ENCODE measurements at places on chromosomes 3 and 15.

GRCh38 chr3:100913870-100914648, 79.2 kb downstream of the ABI3BP start:
- no peak for DNase-seq

- DNase-seq: no peak
Measured at GRCh38 chr15:73800662-73801345, 47.7 kb upstream of the INSYN1 start.

- no peak for DNase-seq
Measured at GRCh38 chr3:80677796-80678195, 910.0 kb upstream of the ROBO1 start.

DNA sequence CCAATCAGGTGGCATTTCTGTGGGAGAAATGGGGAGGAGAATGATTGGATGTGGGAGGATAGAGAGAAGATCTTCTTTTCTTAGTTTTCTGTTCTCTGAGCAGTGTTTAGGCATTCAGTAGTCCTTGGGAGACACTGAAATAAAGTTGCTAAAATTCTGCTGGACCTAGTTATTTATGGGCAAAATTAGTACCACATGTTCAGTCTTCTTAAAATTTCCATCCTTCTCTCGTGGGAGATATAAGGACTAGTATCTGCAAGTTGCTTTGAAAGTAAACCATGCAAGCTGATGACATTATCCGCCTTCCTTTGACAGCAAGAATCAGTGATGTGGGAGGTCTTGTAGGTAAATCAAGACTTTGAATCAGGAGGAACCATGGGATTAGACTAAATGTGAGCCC, 19.9 kb upstream of the CHST2 start:
- no peak for DNase-seq

DNA sequence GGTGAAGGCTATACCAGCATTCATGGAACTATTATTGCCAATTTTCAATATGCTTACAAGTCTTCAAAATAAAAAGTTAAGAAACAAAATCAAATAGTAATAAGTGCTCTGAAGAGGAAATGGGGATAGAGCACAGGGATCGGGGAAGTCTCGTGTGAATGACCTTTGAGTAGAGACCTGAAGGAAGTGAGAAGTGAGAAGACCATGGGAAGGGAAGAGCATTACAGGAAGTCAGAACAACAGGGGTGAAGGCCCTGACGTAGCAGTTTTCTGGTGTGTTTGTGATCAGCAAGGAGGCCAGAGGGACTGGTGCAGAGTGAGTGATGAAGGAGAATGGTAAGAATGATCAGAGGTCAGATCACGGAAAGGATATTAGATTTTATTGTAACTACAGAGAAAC, 48.1 kb downstream of the STAC start:
- no peak for DNase-seq

DNA sequence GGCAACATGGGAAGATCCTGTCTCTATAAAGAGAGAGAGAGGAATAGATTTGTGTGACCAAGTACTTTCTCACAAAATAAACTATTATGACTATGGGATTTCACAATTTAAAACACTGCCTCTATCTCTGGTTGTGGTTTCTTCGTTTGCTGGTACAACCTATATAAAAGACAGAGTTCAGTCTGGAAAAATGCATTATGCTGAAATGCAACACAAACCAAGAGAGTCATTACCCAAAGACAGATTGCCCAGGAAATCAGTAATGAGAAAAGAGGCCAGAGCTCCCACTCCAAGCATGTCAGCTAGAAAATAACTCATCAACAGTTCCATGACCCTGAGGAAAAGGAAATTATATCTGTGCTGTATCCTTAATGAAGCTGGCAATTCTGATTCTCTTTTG, 23.2 kb downstream of the GPR176 start:
- no peak for DNase-seq

- DNase-seq: no peak
Measured at GRCh38 chr3:113038328-113038727, 47.5 kb downstream of the GTPBP8 start.

- no peak for DNase-seq
Measured at GRCh38 chr3:45345846-45346580, 42.4 kb upstream of the LARS2 start.

DNA sequence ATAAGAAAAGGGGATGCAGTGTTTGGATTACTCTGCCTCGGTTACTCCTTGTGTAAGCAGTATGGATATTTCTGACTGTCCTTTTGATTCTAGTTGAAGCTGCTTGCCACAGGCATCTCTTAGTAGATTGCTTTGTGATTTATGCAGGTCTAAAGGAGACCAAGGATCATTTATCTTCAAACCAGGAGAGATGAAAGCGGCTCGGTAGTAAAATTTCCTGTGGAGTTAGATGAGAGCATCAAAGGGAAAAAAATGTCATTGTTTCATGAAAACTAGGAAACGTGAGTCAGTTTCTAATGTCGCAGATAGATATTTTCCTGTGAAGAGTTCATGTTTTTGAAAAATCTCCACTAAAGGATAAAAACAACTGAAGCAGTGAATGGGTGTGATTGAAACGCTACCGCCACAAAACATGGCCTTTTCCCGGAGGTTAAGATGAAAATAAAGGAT, 254.0 kb upstream of the TBL1XR1 start:
- DNase-seq: no peak

DNA sequence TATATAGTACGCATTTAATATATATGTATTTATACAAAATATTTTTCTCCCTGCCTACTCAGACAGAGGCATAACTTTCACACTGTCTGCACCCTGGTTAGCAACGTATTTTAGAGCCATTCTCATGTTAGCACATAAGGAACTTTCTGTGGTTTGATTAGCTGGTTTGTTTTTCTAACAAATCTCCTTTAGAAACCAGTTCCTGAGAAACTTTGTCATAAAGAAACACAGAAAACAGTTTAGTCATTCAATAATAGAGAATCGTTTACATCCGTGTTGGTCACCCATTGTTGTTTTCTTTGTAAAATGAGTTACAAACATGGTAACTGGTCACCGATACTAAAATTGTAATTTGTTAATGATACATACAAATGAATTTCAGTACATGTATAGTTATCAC, 5.9 kb upstream of the NGRN start:
- no peak for DNase-seq

- peak; percentile 39 for DNase-seq
Measured at GRCh38 chr3:183385698-183386613, 42.5 kb downstream of the MCF2L2 start.

DNA sequence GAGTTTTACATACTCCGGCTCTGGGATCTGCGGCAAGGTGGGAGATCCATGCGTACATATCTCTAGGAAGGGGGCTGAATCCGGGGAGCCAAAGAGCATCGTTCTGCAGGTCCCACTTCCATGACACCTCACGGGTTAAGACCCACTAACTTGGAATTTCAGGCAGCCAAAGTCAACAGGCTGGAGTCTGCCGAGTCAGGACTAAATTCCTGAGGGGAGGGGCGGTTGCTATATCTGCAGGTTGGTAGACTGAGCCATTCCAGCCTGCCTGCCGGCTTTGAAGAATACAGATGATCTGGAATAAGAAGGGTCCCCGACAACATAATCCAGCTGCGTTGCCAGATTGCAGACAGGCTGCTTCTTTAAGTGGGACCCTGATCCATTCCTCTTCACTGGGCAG, 65.4 kb upstream of the PEX5L start:
- no peak for DNase-seq

DNA sequence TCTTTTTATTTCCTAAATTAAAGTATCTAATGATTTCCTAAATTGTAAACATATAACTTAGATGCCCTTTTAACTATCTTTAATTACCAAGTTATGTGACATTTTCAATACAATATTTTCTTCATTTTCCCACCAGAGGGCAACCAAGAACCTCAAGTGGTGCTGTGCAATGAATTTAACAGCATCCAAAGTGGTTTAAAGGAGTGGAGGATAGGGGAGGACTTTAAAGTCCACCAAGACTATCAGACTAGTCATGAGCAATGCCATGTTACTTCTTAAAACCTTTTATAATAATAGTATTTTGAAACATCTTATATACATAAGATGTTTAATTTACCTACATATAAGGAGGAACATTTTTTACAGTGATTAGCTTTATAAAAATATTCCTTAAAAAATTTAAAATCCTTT, 74.4 kb downstream of the DLG1 start:
- DNase-seq: no peak

- no peak for DNase-seq
Measured at GRCh38 chr3:147521646-147522045, 112.5 kb downstream of the ZIC1 start.

- DNase-seq: no peak
Measured at GRCh38 chr3:65975032-65975431, 63.7 kb downstream of the MAGI1 start.

DNA sequence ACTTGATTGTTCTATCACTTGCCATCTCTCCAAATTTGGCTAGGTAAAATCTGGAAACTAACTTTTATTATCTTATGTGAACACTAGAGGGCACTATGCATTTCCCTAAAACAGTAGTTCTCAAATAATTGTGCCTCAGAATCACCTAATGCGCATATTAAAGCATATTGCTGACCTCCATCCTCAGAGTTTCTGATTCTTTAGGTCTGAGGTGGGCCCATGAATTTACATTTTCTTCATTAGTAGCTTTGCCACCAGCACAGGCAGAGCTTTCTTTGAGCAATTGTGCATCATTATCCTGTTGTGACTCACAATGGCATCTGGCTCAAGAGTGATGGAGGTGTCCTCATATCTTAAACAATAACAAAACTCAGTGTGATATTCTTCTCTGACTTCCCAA, 17.5 kb upstream of the BCHE start:
- DNase-seq: no peak

DNA sequence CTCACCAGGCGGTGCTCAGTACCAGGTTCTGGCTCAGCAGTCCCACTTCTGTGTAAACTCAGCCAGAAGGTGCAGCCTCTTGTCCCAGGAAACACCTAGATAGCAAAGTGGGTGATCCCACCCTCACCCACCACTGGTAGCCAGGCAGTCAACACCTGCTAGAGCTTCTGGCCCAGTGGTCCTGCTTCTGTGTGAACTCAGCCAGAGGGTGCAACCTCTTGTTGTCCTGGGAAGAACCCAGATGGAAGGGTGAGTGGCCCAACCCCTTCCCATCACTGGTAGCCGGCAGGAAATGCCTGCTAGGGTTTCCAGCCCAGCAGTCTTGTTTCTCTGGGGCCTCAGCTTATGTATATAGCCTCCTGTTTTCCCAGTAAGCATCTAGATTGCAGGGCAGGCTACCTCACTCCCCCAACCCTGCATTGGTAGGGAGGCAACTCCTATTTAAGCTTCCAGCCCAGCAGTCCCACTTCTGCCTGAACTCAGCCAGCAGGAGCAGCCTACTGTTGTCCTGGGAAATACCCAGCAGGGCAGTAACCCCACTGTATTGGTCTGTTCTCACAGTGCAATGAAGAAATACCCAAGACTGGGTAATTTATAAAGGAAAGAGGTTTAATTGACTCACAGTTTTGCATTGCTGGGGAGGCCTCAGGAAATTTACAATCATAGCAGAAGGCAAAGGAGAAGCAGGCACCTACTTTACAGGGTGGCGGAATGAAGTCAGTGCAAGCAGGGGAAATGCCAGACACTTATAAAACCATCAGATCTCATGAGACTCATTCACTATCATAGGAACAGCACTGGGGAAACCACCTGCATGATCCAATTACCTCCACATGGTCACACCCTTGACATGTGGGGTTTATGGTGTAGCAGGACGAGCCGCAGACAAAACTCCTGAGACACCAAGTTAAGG, 110.6 kb downstream of the DTWD1 start:
- no peak for DNase-seq

DNA sequence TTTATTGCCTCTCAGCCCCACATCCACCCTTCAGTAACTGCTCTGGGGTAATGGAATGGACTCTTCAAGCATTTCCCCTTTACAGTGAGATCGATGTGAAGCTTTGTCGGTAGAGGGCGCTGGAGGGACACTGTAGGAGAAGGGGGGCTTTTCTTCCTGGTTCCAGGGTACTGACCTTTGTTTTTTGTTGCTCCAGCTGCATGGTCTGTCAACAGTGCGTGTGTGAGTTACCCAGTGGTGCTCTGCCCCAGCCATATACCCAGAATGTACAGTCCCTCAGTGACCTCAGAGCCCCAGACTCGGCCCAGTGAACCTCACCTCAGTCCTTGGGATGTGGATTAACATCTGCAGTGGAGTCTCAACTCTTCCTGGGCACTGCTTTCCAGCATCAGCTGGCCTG, 180.3 kb upstream of the TSC22D2 start:
- peak; percentile 75 for DNase-seq

- DNase-seq: no peak
Measured at GRCh38 chr15:79314811-79315210, 3.9 kb downstream of the TMED3 start.

GRCh38 chr3:144499001-144499930, 527.6 kb downstream of the DIPK2A start:
- no peak for DNase-seq

DNA sequence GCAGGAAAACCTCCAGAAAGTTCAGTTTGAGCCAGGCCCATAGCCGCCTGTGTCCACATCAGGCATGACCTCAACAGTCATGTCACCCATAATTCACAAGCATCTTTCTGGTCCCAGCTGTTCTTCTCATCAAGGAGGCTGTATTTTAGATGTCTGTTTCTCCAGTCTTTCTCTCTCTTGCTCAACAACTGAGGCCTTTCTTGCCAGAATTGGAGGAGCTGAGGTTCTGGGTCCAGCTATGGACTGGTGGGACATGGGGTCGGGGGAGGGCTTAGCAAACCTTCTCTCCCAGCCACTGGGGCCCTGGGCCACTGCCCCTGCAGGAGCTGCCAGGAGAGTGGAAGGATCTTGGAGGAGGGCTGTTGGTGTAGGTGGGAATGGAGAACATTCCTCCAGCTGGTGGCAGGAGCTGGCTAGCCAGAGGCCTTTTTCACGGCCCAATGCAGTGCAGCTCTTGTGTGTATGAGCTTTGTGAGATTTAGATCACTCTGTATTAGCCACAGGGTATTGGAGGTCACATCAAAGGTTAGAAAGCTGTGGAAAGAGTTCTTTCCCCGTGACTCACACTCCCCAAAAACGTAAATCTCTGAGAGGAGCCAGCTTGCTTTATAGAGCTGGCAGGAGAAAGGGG, 23.5 kb downstream of the MAGEF1 start:
- DNase-seq: no peak

DNA sequence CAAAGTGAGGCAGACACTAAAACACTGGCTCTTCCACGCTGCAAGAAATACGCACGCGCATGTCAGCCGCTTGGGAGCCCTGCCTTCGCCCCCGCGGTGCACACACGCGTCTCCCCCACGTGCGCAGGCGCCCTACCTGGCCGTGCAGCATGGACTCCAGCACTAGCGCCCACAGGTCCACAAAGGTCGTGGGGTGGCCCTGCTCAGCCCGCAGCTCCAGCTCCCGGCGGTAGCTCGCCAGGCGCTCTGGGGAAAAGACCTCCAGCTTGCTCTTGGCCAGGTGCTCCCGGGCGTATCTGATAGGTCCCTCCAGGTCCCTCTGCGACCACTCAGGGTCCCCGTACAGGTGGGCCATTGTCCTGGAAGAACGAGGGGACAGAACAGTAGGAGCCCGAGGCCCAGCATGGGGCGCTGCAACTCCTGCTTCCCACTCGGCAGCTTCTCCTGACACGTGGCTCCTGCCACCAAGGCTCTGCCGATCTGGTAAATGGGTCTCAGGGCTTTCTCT, 14.9 kb downstream of the PLA2G4D start:
- no peak for DNase-seq

- DNase-seq: no peak
Measured at GRCh38 chr3:10508619-10509260, 3.4 kb upstream of the ATP2B2 start.

Data from iPS DF 6.9 (cell line).